ENCODE measurements at places on chromosomes 11 and 22.
A peak's percentile ranks its signal among the peaks of the same experiment; 100 is the strongest.

DNA sequence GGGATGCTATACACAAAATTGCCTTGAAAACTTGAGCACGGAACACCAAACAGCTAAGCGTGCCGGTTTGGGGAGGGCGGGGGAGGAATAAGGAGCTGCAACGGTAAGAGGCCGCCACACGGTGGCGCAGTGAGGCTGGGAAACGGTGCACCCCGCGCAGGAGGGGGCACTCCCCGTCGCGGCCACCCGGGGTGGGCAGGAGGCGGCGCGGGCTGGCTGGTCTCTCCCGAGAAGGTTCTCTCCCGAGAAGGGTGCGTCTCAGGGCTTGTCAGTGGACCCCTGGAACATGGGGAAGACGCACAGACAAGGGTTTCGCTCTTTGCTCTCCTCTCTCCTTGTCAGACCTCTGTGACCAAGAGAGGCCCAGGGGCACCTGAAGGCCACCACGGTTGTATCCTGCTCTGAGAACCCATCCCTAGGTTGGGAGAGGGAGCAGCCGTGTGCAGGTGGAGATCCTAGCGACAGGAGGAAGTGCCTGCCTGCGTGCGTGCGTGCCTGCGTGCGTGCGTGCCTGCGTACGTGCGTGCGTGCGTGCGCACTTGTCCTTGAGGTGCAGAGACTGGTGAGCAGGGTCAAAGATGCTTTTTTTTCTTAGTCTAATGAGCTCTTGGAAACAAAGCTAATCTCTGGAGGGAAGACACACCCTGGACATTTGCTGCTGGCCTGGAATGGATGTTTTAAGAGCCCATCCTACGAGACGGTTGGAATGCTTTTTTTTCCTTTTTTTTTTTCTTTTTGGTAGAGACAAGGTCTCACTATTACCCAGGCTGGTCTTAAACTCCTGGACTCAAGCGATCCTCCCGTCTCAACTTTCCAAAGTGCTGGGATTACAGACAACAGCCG is 18.1 kb upstream of the JAM3 start:
- peak; percentile 62 for DNase-seq

DNA sequence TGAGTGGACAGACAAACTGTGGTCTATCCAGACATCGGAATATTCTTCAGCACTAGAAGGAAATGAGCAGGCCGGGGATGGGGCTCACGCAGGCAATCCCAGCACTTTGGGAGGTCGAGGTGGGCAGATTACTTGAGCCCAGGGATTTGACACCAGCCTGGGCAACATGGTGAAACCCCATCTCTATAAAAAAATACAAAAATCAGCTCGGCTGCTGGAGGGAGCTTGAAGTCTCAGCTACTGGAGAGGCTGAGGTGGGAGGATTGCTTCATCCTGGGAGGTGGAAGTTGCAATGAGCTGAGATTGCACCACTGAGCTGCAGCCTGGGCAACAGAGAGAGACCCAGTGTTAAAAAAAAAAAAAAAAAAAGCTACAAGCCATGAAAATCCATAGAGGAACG is 8.0 kb upstream of the CTSD start:
- no peak for DNase-seq

- DNase-seq = no peak
Observed at GRCh38 chr11:43688394-43688793, 7.9 kb downstream of the HSD17B12 start.

- no peak for DNase-seq
Observed at GRCh38 chr11:46006418-46007070, 84.1 kb downstream of the LARGE2 start.

GRCh38 chr11:102932678-102933077 is 22.9 kb downstream of the MMP13 start:
- DNase-seq = no peak
